ENCODE measurements at places on chromosomes 4 and X.

GRCh38 chr4:116537828-116538227 is 547.5 kb downstream of the TRAM1L1 start:
- no peak for DNase-seq

- no peak for DNase-seq
Observed at GRCh38 chr4:157964463-157964862, 208.4 kb downstream of the GASK1B start.

- DNase-seq, result no peak
Observed at GRCh38 chr4:147808447-147808846, 76.6 kb downstream of the ARHGAP10 start.

GRCh38 chrX:71475785-71476540 is 56.9 kb upstream of the OGT start:
- DNase-seq, result no peak

Measured in COR-L47 (cell line).